ENCODE measurements at places on chromosomes 6 and 20.

DNA sequence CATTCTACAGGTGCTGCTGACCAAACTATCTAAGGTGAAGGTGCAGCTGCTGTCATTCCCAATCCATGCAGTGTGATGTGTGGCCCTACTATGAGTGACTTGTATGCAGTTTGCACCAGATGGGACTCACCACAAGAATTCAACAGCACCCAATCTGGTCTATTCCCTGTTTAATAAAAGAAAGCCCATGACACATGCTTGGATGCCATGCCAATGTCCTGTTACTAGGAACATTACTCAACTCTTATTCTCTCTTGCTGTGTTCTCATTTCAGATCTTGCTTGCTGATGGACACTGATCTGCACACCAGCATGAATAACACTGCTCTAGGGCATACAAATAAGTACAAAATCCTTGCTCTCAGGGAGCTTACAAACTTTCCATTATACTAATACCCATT lies 221.6 kb upstream of the CDYL start:
- no peak for DNase-seq

GRCh38 chr20:19970256-19970765 lies 46.9 kb upstream of the NAA20 start:
- DNase-seq = no peak

DNA sequence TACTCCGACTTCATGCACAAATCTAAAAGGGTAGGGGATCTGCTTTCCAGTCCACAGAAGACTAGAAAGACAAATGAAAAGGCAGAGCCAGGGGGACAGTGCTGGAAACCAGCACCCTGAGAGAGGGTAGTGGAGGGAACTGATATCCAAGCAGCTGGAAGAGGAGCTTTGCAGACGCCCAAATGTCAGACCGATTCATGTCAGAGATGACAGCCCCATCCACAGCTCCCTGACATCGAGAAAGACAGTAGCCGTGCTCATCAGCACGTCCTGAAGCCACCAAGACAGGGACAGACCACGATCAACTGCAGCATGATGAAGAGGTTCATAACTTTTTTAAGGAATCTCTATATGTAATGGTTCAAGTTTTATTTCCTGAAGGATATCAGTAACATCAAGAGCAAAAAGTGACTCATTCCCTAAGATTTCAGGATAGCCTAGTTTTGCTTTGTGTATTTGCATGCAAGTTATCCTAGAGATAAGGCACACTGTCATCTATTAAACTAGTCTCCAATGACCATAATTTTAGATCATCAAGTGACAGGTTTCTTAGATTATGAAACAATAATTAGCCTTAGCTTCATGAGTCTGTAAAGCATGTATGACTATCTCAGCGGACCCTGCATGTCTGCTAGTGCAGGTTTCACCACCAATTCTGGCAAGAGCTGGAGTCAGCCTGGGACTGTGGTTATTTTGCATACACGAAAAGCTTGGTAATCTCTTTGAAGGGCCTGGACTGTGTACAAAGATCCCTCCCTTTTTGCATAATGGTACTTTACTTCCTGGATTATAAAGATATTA lies 43.0 kb downstream of the PRDM1 start:
- DNase-seq = no peak

DNA sequence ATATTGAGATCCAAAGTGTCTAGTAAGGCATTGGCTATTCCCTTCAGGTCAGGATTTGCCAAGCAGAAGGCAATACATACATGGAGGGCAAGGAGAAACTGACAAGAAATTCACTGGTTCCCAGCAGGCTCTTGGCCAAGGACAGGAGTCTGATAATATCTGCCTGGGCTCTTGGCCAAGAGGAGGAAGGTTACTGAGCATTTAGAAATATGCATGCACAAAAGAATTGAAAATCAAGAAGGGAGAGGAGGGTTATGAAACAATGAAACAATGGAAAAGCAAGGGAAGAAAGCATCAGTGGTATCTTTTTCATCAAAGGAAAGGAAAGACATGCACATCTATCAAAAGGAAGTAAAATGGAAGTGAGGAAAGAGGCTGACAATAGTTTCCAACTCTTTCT lies 42.4 kb downstream of the ARHGAP18 start:
- DNase-seq = no peak

DNA sequence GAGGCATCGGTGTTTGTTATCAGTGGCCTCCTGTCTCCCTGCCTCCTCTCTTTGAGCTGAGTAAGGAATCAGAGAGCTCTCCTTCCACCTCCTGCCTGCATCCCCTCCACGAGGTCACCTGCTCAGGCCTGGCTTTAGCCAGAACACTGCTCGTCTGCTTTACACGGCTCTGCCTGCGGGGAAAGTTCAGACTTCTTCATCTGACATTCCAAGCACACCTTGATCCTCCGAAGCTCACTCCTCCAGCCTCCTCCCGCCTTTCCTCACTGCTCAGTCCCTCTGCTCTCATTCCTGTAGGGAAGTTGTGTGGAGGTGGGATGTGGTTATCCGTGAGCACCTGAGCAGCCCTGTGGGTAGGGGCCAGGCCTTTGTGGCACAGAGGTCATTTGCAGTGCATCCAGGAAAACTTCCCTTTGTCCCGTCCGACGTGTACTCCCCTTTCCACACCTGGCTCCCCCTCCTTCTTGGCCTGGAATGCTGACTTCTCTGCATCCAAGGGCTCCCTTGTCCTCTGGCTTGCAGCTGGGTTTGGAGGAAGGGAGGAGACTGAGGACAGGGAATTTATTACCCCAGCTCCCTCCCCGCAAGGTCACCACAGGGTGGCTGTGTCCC lies 12.8 kb upstream of the CCDC167 start:
- no peak for DNase-seq
